ENCODE measurements at places on chromosomes 7 and 10.

DNA sequence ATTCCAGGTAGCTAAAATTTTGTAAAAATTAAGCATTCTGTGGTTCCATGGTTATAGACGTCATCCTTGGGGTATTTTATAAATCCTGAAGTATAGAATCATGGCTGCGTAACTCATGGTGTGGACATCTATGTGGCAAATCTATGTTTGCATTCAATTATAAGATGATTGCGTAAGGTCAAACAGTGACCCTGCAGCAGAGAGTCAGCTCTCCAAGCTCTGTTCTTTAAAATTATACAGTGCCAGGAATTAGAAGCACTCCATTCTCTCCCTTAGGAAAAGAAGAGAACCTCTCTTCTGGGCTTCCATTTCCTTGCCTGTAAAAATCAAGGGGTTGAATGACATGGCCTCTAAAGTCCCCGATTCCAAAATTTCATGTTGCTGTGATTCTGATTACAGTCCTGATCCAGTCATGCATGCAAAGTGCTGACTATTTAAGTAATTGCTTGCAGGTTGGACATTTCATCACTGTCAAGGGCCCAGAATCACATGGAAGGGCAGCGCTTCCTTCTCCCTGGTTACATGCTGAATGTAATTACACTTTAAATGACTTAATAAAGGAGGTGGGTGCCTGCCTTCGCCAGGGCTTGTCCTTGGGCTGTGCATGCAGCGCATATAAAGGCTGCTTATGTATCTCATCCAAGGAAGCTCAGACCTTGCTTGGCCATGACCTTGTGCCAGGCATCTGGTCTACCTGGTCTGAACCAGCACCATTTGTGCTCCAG is 550.7 kb downstream of the TYW1 start:
- no peak for DNase-seq

- DNase-seq: no peak
Observed at GRCh38 chr7:141178486-141179135, 104.7 kb downstream of the TMEM178B start.

GRCh38 chr7:33669251-33669670 is 236.1 kb upstream of the BMPER start:
- DNase-seq: no peak

GRCh38 chr7:106545275-106545674 is 115.7 kb downstream of the CCDC71L start:
- no peak for DNase-seq

DNA sequence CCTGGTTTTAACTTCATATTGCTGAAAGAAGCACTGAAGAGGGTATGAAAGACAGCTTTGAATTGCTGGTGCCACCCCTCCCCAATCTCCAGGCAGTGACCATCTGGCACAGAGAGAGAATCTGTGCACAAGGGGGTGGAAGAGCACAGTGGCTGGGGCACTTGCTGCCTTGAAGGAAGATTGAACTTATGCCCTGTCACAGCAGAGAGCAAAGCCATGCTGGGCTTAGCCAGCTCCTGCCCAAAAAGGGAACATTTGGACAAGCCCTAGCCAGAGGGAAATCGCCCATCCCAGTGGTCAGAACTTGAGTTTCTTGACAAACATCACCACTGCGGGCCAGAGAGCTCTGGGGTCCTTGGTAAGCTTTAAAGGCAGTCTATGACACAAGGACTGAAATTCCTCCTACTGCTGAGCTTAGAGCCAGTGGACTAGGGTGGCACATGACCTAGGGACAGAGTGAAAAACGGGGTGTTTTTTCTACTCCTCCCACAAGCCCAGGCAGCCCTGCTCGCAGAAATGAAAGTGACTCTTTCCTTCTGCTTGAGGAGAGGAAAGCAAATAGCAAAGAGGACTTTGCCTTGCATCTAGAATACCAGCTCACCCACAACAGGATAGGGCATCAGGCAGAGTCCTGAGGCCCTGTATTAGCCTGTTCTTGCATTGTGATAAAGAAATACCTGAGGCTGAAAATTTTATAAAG is 257.2 kb downstream of the CTNNA3 start:
- no peak for DNase-seq

GRCh38 chr7:2809903-2810625 is 34.0 kb downstream of the GNA12 start:
- no peak for DNase-seq

- DNase-seq: no peak
Observed at GRCh38 chr10:15043674-15044073, at the start of gene OLAH. Gene OLAH, plus strand, starts transcription at chr10:15043943. Its CDS starts 3,346 bp downstream, at chr10:15047289.

DNA sequence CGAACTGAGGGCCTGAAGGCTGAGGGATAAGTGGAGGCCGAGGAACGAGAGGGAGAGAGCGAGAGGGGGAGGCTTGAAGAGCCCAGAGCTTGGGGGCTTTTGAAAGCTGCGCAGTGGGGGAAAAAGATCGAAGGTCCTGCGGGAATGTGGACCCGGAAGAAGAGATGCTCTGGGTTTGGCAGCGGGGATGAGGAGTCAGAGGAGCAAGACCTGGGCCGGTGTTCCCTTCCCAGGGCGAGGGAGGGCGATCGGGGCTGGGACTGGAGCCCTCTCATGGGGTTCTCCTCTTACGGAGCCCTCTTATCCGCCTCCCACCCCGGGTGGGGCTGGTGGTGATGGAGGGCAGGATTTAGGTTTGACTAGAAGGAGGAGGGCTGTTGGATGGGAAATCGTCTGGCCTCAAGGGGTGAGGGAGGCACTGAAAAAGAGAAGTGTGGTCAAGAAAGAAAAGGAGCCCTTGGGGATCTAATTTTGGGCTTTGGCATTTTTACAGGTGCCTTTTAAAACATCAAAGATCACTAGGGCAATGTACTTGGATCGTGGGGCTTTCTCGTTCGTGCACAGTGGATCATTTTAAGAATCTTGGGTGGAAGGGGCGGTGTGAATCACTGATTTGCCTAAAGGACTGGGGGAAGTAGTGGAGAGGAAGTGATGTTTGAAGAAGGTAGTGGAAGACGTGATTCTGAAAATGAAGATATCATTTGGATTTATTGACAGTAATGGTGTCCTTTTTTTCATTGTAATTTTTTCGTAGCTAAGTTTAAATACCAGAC is 637 bp downstream of the SAMD8 start:
- DNase-seq: no peak

GRCh38 chr7:76023002-76023401 is 24.8 kb downstream of the STYXL1 start:
- DNase-seq: no peak

DNA sequence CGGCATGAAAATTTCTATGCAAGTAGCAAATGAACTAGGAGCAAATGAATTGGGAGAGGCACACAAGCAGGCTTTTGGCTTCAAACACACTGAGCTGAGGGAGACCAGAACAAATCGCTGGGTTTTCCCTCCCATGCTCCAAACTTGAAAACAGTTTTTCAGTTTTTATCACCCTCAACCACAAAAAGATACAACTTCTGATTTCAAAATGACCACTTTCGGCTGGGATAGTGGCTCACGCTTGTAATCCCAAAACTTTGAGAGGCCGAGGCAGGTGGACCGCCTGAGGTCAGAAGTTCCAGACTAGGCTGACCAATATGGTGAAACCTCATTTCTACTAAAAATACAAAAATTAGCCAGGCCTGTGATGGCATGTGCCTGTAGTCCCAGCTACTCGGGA is 9.0 kb upstream of the CHUK start:
- DNase-seq: no peak

DNA sequence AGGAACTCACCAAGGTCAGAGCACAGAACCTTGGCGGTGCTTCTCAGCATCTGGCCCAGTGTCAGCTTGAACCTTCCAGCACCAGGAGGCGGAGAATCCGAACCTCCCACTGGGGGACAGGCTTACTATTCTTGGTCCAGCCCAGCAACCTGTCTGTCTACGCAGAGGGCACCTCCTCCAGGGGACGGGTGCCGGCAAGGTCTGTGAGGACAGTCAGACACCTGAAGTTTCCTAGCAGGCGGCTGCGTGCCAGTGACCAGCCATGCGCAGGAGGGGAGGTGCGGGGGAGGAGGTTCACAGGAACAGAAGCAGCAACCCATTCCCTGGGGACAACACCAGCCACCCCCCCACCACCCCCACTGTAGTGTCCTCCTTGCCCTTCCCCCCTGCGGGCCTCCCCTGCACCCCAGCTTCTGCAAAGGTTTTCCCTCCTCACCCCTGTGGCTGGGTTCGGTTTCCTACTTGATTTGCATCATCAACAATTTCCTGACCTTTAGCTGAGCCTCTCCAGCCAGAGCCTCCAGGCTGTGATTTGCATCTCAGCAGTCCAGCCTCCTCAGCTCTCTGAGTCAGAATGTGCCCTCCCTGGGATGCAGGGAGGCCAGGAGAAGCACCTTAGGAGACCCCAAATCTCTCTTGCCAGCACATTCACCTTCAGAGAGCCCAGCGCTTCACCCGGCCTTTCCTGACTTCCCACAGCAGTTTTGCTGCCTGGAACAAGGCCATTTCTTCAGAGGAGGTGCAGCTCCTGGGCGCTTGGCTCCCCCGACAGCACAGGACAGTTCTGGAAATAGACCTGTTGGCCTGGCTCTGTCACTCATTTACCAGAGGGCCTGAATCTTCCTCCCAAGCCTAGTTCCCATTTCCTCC is 107.5 kb upstream of the NPS start:
- DNase-seq: no peak

GRCh38 chr10:102540023-102540422 is 36.3 kb downstream of the SUFU start:
- no peak for DNase-seq
